ENCODE measurements at places on chromosomes 5 and 9. TPM values are rescaled to one million over a fixed set of nuclear protein-coding genes. Genes with fewer than 3 reads are reported as not detected.

DNA sequence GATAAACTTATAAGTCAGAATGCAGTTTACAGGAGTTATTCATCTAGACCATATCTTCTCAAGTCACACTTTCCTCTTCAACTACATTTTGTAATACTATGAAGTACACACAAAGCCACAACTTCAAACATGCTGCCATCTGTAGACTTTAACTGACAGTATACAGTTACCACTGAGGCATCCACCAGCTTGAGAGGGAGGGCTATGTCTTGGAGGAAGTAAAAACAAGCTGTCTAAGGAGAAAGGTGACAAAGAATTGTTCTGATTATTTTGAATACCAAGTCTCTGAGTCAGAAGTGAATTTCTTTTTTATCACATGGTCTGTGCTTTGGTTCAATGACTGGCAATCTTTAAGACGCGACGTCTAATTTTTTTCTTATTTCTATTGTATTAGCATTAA, 97.6 kb upstream of the CDH10 start:
- H3K27me3 ChIP-seq, result no peaks in the 10 kb centered on the region
- no peaks in the 10 kb centered on the region for H3K4me1 ChIP-seq
- H3K27ac ChIP-seq, result no peak overlapping the region
- DNase-seq, result no peak
- no peak overlapping the region for H3K4me3 ChIP-seq
- H3K36me3 ChIP-seq, result no peaks in the 10 kb centered on the region

GRCh38 chr5:167870055-167870454, 421.4 kb upstream of the WWC1 start:
- no peak for DNase-seq
- H3K27ac ChIP-seq, result no peak overlapping the region
- H3K4me1 ChIP-seq, result no peaks in the 10 kb centered on the region
- no peak overlapping the region for H3K4me3 ChIP-seq
- no peaks in the 10 kb centered on the region for H3K27me3 ChIP-seq

DNA sequence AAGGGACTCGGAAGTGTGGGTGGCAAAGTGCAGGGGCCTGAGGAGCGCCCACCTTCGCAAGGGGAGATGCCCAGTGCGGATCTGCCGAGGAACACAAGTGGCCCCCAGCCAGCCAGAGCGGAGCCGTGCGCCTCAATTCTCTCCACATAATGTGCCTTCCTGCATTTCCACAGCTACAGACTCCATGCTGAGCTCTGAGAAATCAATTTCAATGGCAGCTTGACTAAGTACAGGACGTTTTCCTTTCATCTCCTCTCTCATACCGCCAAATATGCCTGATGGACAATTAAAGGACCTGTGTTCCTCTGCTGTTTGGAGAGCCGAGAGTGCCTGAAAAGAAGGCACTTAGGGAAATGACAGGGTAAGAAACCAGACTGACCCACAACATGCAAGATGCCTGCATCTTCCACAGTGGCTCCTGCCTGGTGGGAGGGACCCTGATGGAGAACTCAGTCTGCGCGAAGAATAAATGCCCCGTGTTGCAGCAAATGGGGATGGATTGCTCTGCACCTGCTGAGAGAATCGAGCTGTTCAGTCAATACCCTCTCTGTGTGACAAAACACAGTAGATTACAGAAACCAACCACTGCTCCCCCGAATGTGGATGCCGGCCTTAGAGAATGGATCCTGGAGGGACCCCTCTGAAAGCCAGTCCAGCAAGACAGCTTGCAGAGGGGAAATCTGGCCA, 38.6 kb upstream of the OLFM1 start:
- H3K27ac ChIP-seq, result no peak overlapping the region
- no peak for DNase-seq
- H3K27me3 ChIP-seq, result peaks cover 90% of the 10 kb centered on the region
- no peak overlapping the region for H3K4me3 ChIP-seq

DNA sequence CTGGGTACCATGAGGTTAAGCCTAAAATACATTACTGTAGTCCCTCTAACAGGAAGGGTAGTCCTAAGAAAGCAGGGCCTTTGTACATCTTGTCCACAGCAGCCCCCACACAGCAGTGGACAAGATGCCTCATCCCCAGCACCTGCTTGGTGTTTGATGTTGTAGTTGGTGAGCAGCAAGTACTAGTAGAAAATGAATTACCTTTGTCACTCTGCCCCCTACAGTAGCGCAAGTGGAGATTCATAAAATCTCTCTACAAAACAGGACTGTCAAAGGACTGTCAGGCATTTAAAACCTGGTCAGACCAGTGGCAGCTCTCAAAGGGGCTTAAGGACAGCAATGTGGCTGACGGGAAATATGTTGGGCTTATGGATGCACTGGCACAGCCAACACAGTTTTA, 122.5 kb downstream of the TMEM174 start:
- no peak for DNase-seq
- H3K4me3 ChIP-seq, result no peak overlapping the region
- H3K27me3 ChIP-seq, result peaks cover 100% of the 10 kb centered on the region
- H3K4me1 ChIP-seq, result peaks cover 22% of the 10 kb centered on the region
- H3K36me3 ChIP-seq, result no peaks in the 10 kb centered on the region

DNA sequence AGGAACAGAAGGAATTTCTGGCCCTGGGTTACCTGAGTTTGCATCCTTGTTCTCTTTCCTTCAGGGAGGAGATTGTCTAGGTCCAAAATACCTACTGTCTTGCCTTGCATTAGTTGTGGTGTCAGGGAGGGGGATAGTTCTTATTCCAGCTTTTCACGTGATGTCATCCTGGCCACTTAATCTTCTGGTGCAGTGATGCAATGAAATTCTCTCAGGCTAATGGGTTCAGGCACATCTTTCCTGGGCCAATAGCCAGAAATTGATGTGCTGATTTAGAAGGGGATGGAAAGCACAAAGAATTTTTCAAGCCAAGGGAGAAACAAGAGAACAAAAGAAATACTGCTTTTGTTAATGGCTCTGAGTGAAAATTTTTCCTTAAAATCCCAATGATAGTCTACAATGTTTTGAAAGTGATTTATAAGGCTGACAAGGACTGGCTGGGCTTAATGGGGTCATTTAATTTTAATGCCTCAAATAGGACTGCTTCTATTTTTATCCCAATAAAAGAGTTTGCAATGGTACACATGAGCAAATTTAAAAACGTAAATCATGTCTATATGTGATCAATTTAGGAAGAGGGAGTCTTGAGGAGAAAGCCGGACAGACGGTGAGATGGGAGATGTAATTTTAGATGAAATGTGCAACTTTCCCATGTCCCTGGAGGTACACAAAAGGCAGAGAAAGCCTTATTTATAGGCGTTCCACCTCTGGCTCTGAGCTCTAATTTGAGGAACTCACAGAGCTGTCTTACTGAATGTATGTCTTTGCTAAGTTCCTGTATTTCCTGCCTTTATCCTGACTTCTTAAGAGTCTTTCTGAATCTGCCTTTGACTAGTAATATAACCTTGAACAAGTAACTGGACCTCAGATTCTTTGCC, 89.3 kb upstream of the SV2C start:
- H3K36me3 ChIP-seq, result no peaks in the 10 kb centered on the region
- no peaks in the 10 kb centered on the region for H3K4me1 ChIP-seq
- no peak overlapping the region for H3K4me3 ChIP-seq
- H3K27me3 ChIP-seq, result no peaks in the 10 kb centered on the region
- no peak overlapping the region for H3K27ac ChIP-seq
- no peak for DNase-seq

The F12 gene
- not detected for total RNA-seq

The ENDOG gene
- total RNA-seq, result 75.3 TPM
